ENCODE measurements at places on chromosomes 11 and 22. TPM values are rescaled to one million over a fixed set of nuclear protein-coding genes. Genes with fewer than 3 reads are reported as not detected.
A peak's percentile ranks its signal among the peaks of the same experiment; 100 is the strongest.

The APOBEC3F gene
- polyA plus RNA-seq: 8.1 TPM

The OOSP3 gene
- polyA plus RNA-seq: not detected

The FGF19 gene
- not detected for polyA plus RNA-seq

The RIMBP3C gene
- polyA plus RNA-seq: 0.10 TPM

The ARHGAP20 gene
- polyA plus RNA-seq: 0.70 TPM

The LRRC4C gene
- not detected for polyA plus RNA-seq

The OR52N4 gene
- not detected for polyA plus RNA-seq

GRCh38 chr11:13038366-13038765 lies 29.2 kb downstream of the RASSF10 start:
- H3K27ac ChIP-seq: no peak overlapping the region
- no peaks in the 10 kb centered on the region for H3K4me1 ChIP-seq
- no peaks in the 10 kb centered on the region for H3K27me3 ChIP-seq
- no peak overlapping the region for H3K4me3 ChIP-seq

GRCh38 chr22:47498969-47499495 lies 736.6 kb downstream of the TBC1D22A start:
- H3K4me3 ChIP-seq: no peak overlapping the region
- H3K27me3 ChIP-seq: no peaks in the 10 kb centered on the region
- H3K4me1 ChIP-seq: no peaks in the 10 kb centered on the region
- H3K27ac ChIP-seq: no peak overlapping the region

- H3K36me3 ChIP-seq: no peaks in the 10 kb centered on the region
- no peak overlapping the region for H3K4me3 ChIP-seq
- H3K27ac ChIP-seq: no peak overlapping the region
- no peaks in the 10 kb centered on the region for H3K27me3 ChIP-seq
- H3K4me1 ChIP-seq: no peaks in the 10 kb centered on the region
Observed at GRCh38 chr11:77201370-77201769, 73.3 kb downstream of the MYO7A start.

DNA sequence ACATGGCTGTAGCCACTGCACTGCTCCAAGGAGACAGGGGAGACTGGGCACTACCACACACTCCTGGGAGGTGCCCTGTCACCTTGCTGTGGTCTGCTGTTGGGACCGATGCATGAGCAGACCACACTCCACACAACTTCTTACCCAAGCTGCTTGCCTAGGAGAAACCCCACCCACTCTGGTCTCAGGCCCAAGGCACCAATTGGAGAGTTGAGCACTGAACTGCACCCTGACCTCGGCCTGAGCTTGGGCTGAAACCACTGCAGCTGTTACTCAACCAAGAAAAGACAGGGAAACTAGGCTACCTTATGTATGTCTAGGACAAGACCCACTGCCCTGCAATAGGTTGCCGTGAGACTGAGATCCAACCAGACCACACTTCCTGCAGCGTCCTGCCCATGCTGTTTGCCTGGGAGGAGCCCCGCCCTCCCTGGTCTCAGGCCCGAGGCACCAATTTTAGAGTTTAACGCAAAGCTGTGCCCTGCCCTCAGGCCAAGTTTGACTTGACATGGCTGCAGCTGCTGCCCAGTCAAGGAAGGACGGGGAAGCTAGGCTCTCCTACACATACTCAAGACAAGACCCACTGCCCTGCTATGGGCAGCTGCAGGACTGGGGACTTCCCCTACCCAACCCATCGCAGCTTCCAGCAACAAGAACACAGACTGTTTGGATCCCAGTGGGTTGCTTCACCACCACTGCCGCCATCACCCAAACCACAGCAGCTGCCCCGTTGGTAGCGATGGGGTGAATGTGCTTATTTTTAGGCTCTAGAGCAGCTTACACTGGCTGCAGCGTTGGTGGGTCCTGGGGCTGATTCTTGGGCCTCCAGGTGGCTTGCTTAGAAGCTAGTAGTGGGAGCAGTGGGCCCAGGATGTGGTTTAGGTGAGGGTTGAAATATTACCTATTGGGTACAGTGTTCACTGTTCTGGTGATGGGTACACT lies 66.8 kb downstream of the BRD1 start:
- DNase-seq: no peak
- no peaks in the 10 kb centered on the region for H3K27me3 ChIP-seq
- H3K4me3 ChIP-seq: no peak overlapping the region
- no peak overlapping the region for H3K27ac ChIP-seq

DNA sequence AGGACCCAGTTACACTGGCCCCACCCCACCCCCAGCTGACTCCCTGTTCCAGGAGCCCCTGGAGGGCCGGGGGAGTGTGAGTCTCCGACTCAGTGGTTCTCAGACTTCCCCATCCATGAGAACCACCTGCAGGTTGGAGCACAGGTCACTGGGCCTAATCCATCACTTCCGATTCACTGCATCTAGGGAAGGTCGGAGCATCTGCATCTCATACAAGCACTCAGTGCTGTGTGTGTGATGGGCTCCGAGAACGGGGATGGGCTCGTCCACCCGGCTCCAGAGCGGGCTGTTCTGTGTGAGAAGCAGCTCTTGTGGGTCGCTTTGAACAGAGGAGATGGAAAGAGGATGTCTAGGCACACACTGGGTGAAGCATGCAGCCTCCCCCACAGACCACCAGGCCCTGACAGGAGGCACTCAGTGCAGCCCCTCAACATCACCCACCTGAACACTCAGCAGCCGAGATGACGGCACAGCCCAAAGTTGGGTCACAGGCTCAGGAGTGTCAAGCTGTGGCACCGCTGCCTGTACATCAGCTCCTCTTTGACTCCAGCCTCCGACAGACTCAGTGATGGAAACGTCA lies 541.4 kb downstream of the BRD1 start:
- no peak overlapping the region for H3K4me3 ChIP-seq
- no peak overlapping the region for H3K27ac ChIP-seq
- no peaks in the 10 kb centered on the region for H3K36me3 ChIP-seq
- DNase-seq: no peak
- no peaks in the 10 kb centered on the region for H3K4me1 ChIP-seq

- no peaks in the 10 kb centered on the region for H3K27me3 ChIP-seq
- H3K4me3 ChIP-seq: no peak overlapping the region
- no peaks in the 10 kb centered on the region for H3K4me1 ChIP-seq
- DNase-seq: no peak
Observed at GRCh38 chr22:41256254-41257253, 15.8 kb upstream of the CHADL start.

GRCh38 chr11:28144808-28145207 lies 36.6 kb downstream of the METTL15 start:
- H3K27me3 ChIP-seq: no peaks in the 10 kb centered on the region
- no peak overlapping the region for H3K27ac ChIP-seq
- no peaks in the 10 kb centered on the region for H3K4me1 ChIP-seq

DNA sequence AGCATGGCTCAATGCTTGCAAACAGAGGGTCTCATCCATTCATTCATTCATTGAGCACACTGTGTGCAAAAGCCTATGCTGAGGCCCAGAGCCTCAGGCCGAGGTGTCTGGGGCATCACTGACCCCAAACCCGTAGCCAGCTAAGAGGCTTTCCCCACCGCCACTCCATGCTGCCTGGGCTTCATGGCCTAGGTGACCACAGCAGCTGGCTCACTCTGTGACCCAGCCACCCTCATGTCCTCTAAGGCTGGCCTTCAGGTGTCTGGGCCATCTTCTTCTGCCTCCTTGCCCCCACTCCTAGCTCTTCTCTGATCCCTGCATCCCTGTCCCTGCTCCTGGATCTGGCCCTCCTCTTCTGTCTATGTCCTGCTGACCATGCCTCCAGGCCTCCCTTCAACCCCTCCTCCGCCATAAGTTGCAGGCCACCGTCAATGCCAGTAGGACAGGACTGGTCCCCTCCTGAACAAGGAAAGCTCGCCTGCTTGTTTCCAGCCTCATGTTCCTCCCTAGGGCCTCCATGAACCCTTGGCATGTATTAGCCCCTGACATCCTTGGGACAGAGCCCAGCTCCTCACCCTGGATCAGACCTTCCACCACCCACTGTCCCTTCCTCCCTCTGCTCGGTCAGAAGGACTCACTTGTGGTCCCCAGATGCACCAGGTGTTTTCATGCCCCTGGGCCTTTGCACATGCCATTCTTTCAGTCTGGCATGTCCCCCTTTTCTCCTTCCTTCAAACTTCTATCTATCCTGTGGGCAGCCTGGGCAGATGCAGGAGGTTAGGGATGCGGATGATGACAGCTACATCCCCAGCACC lies 92.8 kb downstream of the MYEOV start:
- H3K36me3 ChIP-seq: no peaks in the 10 kb centered on the region
- no peak overlapping the region for H3K4me3 ChIP-seq
- no peak for DNase-seq
- no peak overlapping the region for H3K27ac ChIP-seq
- no peaks in the 10 kb centered on the region for H3K4me1 ChIP-seq

GRCh38 chr11:88169471-88169870 lies 5.8 kb downstream of the RAB38 start:
- H3K36me3 ChIP-seq: no peaks in the 10 kb centered on the region
- no peak overlapping the region for H3K4me3 ChIP-seq
- no peak overlapping the region for H3K27ac ChIP-seq

- H3K4me1 ChIP-seq: peaks cover 4% of the 10 kb centered on the region
- no peaks in the 10 kb centered on the region for H3K27me3 ChIP-seq
- DNase-seq: no peak
- no peaks in the 10 kb centered on the region for H3K36me3 ChIP-seq
Observed at GRCh38 chr22:36333644-36334043, 54.1 kb downstream of the MYH9 start.

GRCh38 chr11:17673951-17674350 lies 45.4 kb upstream of the MYOD1 start:
- no peaks in the 10 kb centered on the region for H3K27me3 ChIP-seq
- no peak overlapping the region for H3K4me3 ChIP-seq
- H3K4me1 ChIP-seq: no peaks in the 10 kb centered on the region
- H3K36me3 ChIP-seq: no peaks in the 10 kb centered on the region
- DNase-seq: no peak
- H3K27ac ChIP-seq: no peak overlapping the region

GRCh38 chr11:57348636-57349313 lies 10.6 kb downstream of the P2RX3 start:
- no peak for DNase-seq
- H3K36me3 ChIP-seq: no peaks in the 10 kb centered on the region
- H3K27me3 ChIP-seq: no peaks in the 10 kb centered on the region
- peaks cover 7% of the 10 kb centered on the region for H3K4me1 ChIP-seq
- H3K27ac ChIP-seq: no peak overlapping the region
- H3K4me3 ChIP-seq: no peak overlapping the region

- H3K27me3 ChIP-seq: no peaks in the 10 kb centered on the region
- no peaks in the 10 kb centered on the region for H3K36me3 ChIP-seq
- peak overlapping the region; percentile 94 for H3K27ac ChIP-seq
Observed at GRCh38 chr22:37197451-37198257, 9.6 kb upstream of the C1QTNF6 start.

- no peaks in the 10 kb centered on the region for H3K36me3 ChIP-seq
- no peaks in the 10 kb centered on the region for H3K4me1 ChIP-seq
- H3K4me3 ChIP-seq: no peak overlapping the region
- DNase-seq: no peak
- H3K27me3 ChIP-seq: no peaks in the 10 kb centered on the region
Observed at GRCh38 chr22:31538815-31539214, 42.5 kb downstream of the SFI1 start.

- H3K4me3 ChIP-seq: no peak overlapping the region
- H3K27ac ChIP-seq: no peak overlapping the region
- H3K4me1 ChIP-seq: no peaks in the 10 kb centered on the region
- no peaks in the 10 kb centered on the region for H3K27me3 ChIP-seq
- DNase-seq: no peak
- H3K36me3 ChIP-seq: no peaks in the 10 kb centered on the region
Observed at GRCh38 chr11:83815736-83816135, 529.6 kb upstream of the CCDC90B start.

- H3K4me1 ChIP-seq: peaks cover 14% of the 10 kb centered on the region
- no peak for DNase-seq
- H3K27ac ChIP-seq: no peak overlapping the region
- H3K36me3 ChIP-seq: no peaks in the 10 kb centered on the region
- peaks cover 21% of the 10 kb centered on the region for H3K27me3 ChIP-seq
Observed at GRCh38 chr11:130163346-130164220, 4.0 kb downstream of the ST14 start.

Measured in sigmoid colon (tissue), 7 donors.